ENCODE measurements at places on chromosomes 5 and 9.

- no peak for DNase-seq
These were observed 4.0 kb downstream of the SQSTM1 start for GRCh38 chr5:179824745-179825112.

DNA sequence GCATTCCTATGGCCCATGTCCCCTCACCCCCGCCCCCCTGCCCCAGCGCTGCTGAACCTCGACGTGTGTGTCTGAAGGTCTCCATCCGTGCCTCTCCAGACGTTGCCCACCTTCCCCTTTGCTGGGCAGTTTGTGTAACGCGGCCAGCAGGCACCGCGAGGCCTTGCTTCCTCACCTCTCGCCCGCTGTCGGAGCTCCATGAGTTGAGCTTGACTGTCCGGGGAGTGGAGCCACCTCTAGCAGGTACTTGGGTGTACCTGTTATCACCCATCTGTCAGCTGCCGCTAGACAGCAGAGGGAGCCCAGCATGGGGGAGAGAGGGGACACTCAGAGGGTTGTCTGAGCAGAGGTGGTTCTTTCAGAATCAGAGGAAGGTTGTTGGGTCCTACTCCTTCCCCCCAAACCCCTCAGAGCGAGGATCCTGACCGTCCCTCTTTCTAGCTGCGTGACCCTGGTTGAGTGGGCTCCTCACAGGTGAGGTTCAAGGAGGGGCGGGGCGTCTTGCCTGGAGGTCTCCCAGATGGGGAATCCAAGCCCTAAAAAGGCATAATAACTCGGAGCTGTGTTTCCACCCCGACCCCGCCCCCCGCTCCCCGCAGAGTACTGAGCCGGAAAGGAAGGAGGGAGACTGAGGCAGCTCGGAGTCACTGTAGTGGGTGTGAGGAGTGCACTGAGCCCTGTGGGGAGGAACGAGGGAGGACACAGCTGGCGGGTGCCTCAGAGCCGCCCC, 184.7 kb downstream of the C9orf50 start:
- no peak for DNase-seq

GRCh38 chr9:114275246-114276004, 47.5 kb upstream of the ORM1 start:
- no peak for DNase-seq

DNA sequence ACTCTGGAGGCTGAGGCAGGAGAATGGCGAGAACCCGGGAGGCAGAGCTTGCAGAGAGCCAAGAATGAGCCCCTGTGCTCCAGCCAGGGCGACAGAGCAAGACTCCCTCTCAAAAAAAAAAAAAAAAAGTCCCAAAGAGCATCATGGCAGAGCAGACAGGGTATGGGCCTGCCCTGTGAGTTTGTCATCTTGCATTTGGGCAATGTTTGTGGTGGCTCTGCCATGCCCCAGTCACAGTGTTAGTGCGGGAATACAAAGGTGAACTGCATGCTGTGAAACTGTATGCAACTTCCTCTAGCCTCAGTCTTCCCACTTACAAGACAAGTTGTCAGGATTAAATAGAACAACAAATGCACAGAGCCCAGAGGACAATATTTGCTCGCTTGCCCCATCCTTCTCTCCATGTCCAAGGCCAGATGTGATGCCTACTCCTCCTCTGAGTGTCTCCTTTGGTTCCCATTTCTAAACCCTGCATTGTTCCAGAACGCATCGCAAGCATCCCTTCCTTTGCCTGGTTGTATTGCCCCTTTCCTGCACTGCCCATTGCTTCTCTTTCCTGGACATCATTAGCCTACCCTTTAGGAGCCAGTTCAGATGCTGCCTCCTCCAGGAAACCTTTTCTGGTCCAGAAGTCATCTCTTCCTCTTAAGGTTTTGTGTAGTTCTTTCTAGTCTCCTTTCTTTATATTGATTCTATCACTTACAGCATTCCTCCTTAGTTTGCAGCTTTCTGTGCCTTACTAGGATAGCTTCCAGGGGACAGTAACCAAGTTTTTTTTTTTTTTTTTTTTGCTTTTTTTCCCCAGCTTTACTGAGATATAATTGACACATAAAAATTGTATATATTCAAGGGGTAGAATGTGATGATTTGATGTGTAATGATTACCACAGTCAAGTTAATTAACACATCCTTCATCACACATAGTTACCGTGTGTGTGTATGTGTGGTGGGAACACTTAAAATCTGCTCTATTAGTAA, 69.0 kb upstream of the TNFAIP8 start:
- no peak for DNase-seq

GRCh38 chr5:135950611-135951010, 4.2 kb downstream of the LECT2 start:
- no peak for DNase-seq

GRCh38 chr5:67681703-67682102, 485.1 kb upstream of the CD180 start:
- DNase-seq: no peak

GRCh38 chr9:130144703-130145102, 27.5 kb upstream of the NCS1 start:
- no peak for DNase-seq

DNA sequence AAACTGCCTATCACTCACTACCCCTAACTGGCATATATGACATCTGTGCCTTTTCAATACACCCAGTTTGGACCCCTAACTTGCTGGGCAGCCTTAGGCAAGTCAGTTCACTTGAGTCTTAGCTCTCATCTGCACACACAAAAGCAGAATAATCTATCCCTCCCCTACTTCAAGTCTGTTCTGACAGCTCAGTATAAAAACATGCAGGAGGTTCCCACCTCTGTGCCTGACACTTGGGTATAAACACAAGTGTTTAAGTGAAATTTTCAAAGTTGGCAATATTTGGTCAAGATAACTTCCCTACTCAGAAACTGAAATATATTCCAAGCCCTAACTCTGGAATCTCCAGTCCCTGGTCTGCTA, 12.6 kb downstream of the HNRNPH1 start:
- DNase-seq: no peak

DNA sequence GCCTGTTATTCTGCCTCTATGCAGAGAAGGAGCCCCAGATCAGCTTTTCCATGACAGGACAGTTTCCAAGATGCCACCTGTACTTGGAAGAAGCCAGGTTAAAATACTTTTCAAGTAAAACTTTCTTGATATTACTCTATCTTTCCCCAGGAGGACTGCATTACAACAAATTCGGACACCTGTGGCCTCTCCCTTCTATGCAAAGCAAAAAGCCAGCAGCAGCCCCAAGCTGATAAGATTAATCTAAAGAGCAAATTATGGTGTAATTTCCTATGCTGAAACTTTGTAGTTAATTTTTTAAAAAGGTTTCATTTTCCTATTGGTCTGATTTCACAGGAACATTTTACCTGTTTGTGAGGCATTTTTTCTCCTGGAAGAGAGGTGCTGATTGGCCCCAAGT, 301 bp upstream of the IL4 start:
- no peak for DNase-seq

DNA sequence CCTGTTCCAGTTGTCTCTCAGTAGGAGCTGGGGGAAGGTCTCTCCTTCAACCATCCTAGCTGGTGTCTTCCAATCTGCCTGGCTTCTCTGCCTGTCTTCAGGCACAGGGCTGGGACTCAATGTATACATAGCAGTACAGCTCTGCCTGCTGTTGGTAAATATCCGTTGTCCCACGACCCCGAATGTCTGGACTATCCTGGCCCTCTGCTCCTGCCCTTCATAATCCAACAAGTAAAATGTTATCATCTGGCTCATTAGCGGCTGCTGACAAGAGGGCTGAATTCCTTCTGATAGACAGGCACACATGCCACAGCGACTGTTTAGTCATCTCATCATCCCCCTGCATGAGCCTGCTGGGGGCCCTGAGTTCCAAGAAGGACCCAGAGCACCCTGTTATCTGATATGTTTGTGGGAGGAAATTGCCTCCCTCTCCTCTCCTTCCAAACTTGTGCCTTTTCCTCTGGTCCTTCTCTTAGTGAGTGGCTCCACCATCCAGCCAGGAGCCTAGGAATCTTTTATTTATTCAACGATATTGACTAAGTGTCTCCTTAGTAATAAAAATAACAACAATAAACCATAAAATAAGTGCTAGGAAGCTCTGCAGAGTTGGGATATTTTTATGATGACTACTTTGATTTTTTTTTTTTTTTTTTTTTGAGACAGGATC, 29.5 kb upstream of the TGFBR1 start:
- DNase-seq: no peak

DNA sequence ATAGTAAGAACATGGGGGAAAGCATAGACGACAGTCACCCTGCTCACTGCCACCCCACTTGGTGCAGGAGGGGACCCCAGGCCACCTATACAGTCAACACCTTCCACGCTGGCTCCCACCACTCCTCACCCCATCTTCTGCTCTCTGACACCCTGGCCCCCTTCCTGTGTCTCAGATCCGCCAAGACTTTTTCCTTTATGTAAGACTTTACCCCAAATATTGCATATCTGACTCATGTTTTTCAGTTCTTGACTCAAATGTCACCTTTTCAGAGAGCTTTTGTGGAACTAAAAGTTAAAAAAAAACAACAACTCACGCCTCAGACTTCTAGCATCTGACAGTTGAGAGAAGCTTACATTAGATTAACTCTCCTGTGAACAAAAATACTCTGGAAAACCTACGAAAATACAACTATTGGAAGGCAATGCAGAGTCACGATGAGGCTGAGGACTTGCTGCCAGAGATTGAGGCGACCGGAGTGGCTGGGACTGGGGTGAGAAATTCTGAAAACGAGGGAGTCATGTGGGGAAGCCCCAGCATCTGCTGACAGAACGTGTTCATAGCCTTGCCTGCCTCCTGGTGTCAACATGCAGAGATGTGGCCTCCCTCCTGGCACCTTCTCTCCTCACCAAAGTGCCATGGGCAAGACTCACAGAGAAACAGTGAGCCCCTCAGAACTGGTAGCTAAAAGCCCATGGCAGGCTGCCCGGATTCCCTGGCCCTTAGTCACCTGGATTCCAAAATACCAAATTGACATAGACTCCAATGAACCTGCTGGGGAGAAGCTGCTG, 22.4 kb upstream of the FCN2 start:
- peak; percentile 29 for DNase-seq

DNA sequence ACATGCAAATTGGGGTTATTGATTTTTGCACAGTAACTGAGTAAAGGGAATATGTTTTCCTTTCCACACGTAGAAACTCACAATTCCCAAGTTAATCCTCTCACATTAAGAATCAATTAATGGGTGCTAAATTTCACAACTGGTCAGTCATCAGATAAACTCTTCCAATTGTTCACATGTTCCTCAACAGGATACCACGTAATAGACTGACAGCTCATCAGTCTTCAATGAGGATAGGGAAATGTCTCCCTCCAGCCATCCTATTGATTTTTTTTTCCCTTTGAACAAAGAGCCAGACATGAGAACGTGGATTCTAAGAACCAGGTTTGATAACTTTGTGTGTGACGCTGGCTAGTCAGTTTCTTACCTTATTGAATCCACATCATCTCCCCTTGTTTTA, 768 bp upstream of the CER1 start:
- DNase-seq: no peak

DNA sequence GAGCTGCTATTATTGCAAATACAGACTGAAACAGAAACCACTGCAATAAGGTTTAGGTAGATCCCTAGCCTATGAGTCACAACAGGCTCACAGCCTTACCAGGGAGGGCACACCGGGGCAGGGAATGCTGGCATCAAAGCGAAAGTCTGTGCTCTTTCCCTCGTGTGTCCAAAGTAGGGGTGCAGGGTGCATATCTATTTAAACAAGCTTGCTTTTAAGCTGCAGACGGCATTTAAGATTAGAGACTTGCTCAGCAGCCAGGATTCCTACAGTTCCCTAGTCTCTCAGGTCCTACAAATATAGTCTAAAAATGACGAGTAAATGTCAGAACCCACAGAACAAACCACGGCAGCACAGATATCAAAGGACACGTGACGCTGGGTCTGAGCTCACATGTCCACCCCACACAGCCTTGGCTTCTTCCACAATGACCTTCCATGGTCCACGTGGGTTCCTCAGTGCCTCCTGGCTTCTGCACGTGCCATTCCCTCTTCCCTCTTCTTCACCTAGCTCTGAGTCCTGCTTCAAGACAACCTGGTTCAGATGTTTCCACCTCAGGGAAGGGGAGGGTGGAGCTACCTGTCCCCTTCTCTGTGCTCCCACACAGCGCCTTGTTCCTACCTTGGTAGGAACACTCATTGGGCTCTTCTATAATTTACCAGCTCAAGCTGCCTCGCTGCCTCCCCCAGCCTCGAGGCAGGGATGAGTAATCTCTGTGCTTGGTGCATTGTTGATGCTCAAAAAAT, 193.2 kb downstream of the MAPKAP1 start:
- DNase-seq: peak; percentile 35

GRCh38 chr5:86570427-86571083, 47.2 kb upstream of the COX7C start:
- no peak for DNase-seq

- DNase-seq: no peak
These were observed 319.1 kb upstream of the IRX4 start for GRCh38 chr5:2201832-2202231.

- peak; percentile 23 for DNase-seq
These were observed 48.1 kb downstream of the EBF1 start for GRCh38 chr5:159051421-159052282.

GRCh38 chr5:177142098-177142611, 8.6 kb downstream of the NSD1 start:
- no peak for DNase-seq

DNA sequence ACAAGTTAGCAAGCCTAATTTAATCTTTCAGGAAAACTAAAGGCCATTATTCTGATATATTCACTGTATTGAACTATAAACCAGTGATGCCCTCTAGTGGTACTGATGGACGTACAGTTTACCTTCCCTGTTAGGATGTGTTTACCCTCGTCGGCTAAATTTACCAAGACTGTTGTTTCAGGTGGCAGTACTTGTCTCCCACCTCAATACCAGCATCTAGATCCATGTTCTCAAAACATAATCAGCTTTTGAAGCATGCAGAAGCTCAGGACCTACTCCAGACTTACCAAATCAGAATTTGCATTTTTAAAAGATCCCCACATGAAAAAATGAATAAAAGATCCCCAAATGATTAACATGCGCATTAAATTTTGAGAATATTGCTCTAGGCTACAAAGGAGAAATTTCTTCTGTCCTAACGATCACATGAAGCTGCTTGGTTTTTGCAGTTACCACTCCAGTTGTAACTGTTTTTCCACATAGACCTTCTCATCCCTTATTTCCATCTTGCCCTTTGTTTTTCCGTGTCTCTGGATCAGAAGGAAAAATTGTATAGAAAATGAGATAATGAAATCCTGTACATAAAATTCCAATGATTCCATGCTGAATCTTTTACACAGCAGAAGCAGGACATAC, 3.2 kb upstream of the BAAT start:
- DNase-seq: no peak

GRCh38 chr5:11268891-11269290, 507.9 kb upstream of the DAP start:
- no peak for DNase-seq

GRCh38 chr5:98516701-98517100, 256.8 kb upstream of the RGMB start:
- no peak for DNase-seq

All from activated naive CD8-positive, alpha-beta T cell treated with anti-CD3 and anti-CD28 coated beads, Interleukin-2, amount 50 U/mL, for 24 hours (primary cell).